ENCODE measurements at places on chromosomes 7 and 10. TPM values are rescaled to one million over a fixed set of nuclear protein-coding genes. Genes with fewer than 3 reads are reported as not detected.

The ZNF862 gene
- 8.3 TPM for total RNA-seq

The VPS50 gene
- 14.9 TPM for total RNA-seq

DNA sequence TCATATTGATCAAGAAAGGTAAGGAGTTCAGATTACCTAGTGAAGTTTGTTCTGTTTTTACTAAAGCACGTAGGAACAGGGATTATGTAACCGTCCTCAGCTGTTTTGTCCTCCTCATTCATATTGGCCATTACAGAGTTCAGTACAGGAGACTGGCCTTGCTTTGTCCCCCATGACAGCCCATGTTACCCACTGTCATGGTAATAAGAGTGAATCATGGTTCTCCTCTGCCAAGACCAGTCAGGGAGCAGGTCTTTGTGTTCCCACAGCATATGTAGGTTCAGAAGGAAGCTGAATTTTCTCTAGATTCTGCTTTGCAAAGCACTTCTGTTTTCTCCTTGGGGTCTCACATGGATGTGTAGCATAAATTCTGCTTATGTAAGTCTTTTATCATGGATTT, 106.2 kb upstream of the GPR141 start:
- DNase-seq = no peak

DNA sequence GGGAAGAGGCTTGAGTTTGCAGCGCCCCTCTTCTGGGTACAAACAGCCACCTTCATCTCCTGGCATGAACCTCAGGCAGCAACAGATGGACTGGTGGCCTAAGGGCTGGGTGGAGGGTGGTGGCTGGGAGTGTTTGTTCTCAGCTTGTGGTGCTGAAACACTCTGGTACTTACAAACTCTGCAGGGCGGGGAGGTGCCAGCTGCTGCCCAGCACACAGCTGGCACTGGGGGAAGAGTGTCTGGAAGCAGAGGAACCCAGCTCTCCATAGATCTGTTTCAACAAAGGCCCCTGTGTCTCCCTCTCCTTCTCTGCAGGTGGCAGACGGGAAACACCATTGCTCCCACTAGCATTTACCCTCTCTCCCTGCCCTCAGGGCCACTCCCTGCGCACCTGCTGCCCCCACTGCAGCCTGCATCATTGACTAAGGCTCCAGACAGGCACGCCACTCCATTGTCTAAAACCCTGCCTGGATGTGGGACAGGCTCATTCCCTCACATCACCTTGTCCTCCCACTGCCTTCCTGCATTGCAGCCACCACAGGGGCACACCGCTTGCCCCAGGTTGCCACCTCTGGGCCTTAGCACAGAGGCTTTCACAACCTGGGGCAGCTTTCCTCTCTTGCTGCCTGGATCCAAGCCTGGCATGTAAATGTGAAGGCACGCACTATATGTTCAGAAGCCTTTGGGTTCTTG, 6.5 kb downstream of the ARHGAP22 start:
- no peak for DNase-seq

- no peak for DNase-seq
Measured at GRCh38 chr10:52229291-52229931, 84.7 kb upstream of the DKK1 start.

GRCh38 chr7:99032928-99033327, 111.0 kb downstream of the SMURF1 start:
- no peak for DNase-seq

- DNase-seq = no peak
Measured at GRCh38 chr7:137165786-137166185, 177.7 kb downstream of the PTN start.

- DNase-seq = peak; percentile 82
Measured at GRCh38 chr10:132113206-132113605, 47.5 kb downstream of the JAKMIP3 start.

GRCh38 chr7:43870316-43870715, 999 bp upstream of the MRPS24 start:
- no peak for DNase-seq

- peak; percentile 71 for DNase-seq
Measured at GRCh38 chr10:126135177-126135576, 238.8 kb downstream of the FANK1 start.
